Chondrocyte (in vitro differentiated cells): ENCODE measurements at places on chromosomes 16 and 17.

DNA sequence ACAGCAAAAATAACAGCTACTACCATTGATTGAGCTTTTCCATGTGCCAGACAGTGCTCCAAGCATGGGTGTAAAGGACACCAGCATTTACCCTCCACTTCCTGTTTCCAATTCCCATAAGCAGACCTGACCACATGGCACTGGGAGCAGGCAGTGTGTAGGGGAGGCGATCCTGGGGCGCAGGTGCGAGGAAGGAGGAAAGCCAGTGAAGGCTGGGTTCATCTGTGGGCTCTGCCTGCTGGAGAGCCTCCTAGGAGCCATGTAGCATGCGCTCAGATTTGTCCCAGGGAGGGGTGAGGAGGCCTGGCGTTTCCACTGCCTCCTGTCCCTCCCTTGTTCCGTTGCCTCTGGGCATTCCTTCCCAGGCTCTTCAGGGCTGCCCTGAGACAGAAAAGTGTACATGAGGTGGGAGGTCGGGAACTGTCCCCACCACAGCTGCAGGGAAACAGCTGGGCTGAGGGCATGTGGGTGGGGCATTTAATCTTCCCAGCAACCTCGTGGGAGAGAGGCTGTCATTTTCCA, 56.6 kb downstream of the SNX20 start:
- no peak for DNase-seq
- peaks cover 2% of the 10 kb centered on the region for H3K36me3 ChIP-seq
- H3K27me3 ChIP-seq: no peaks in the 10 kb centered on the region
- H3K27ac ChIP-seq: no peak overlapping the region
- peaks cover 8% of the 10 kb centered on the region for H3K4me1 ChIP-seq

DNA sequence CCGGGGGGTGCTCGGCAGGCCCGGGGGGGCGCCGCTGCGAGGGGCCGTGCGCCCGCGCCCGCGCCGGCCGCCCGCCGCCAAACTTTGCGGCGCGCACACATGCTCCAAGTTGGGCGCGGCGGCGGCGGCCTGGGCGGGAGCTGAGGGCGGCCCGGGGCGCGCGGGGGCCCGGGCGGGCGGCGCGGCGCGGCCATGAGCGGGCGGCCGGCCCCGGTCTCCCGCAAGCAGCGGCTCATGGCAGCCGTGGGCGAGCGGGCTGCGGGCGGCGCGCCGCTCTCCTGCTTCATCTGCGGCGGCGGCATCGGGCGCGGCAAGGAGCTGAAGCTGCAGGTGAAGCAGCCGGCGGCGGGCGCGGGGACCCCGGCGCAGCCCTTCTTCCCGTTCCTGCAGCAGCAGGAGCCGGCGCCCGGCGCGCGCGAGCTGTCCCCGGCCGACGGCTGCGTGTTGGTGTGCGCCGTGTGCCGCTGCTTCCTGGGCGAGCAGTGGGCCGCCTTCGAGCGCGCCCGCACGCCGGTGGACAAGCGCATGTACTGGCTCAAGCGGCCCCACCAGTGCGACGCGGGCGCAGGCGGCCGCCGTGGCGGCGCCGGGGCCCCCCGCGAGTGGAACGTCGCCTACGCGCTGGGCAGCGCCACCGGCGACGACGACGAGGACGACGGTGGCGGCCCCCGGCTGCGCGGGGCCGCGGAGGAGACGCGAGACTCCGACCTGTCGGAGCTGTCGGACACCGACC, 57.2 kb upstream of the CIBAR2 start:
- no peak overlapping the region for H3K27ac ChIP-seq
- no peaks in the 10 kb centered on the region for H3K36me3 ChIP-seq
- DNase-seq: no peak
- H3K27me3 ChIP-seq: no peaks in the 10 kb centered on the region
- H3K4me1 ChIP-seq: peaks cover 44% of the 10 kb centered on the region
- peak overlapping the region; percentile 19 for H3K4me3 ChIP-seq

DNA sequence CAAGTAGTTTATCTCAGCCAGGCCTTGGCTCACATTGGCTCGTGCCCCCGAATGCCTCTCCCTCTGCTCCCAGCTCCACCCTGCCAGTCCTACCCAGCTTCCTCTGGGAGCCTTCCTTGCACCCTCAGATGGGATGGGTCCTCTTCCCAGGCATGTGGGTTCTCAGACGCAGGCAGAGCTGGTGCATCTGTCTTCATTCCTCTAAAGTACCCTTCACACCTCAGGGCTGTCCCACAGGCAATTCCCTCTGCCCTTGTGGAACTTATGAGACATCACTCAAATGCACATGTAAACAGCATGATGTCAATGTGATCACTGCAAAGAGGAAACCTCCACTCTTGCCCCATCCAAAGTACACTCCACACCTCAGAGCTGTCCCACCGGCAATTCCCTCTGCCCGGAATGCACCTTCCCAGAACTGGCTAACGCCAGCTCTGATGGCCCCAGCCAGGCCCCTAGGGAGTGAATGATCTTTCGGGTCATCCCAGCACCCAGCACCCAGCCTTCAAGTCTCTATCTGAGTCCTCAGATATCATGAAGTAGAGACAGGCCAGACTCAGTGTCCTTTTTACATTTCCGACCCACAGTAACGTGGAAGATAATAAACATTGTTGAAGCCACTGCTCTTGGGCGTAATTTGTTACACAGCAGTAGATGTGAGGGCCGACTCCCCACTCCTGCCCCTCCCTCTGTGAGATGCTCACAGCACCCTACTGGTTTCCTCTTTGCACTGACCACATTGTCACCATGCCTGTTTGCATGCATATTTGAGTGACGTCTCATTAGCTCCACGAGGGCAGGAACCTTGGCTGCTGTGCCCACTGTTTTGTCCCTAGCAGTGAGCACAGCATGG, 85.4 kb downstream of the N4BP1 start:
- peaks cover 1% of the 10 kb centered on the region for H3K36me3 ChIP-seq
- DNase-seq: peak; percentile 55
- H3K4me1 ChIP-seq: peaks cover 8% of the 10 kb centered on the region
- no peak overlapping the region for H3K4me3 ChIP-seq
- no peak overlapping the region for H3K27ac ChIP-seq
- no peaks in the 10 kb centered on the region for H3K27me3 ChIP-seq

- no peak overlapping the region for H3K4me3 ChIP-seq
- no peaks in the 10 kb centered on the region for H3K36me3 ChIP-seq
- peak; percentile 82 for DNase-seq
- no peak overlapping the region for H3K27ac ChIP-seq
- peaks cover 3% of the 10 kb centered on the region for H3K27me3 ChIP-seq
Measured at GRCh38 chr17:49513044-49513395, 17.9 kb downstream of the NGFR start.

- no peaks in the 10 kb centered on the region for H3K36me3 ChIP-seq
- no peak for DNase-seq
- H3K4me3 ChIP-seq: no peak overlapping the region
- H3K27ac ChIP-seq: no peak overlapping the region
- H3K4me1 ChIP-seq: no peaks in the 10 kb centered on the region
Measured at GRCh38 chr17:41559548-41559947, 12.3 kb downstream of the KRT9 start.

DNA sequence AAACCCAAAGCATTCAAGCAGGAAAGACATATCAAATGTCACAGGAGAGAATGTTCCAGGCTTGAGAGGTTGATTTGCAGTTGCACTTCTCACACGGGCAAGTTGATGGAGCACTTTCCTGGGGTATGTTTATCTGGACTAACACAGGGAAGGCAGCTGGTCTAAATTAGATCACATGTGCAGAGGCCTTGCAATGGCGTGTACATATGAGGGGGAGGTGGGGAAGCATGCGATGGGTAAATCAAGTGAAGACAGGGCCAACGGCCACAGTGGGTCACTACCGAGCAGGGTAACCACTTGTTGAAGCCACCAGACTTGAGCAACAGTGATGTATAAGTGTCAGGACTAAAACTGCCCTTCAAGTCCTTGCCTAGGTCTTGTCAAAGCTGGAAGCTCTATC, 156.6 kb upstream of the MAF start:
- H3K27ac ChIP-seq: no peak overlapping the region
- H3K4me1 ChIP-seq: peaks cover 47% of the 10 kb centered on the region
- H3K27me3 ChIP-seq: no peaks in the 10 kb centered on the region
- no peaks in the 10 kb centered on the region for H3K36me3 ChIP-seq
- no peak for DNase-seq

DNA sequence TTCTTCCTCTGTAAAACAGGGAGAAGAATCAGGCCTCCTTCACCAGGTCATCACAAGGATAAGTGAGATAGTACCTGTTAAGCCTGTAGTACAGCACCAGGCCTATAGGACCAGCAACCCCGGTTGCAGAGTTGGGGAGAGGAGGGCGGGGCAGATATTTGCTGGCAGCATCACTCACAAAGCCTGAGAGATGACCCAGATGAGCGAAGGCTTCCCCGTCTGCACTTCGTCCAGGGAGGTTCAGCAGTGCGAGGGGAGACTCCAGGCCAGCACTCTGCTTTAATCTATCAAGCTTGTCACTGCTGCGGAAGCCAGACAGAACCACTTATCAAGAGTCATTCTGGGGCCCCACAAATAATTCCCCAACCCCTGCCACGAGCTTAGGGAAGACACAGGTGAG, 15.8 kb upstream of the RBBP6 start:
- no peak overlapping the region for H3K27ac ChIP-seq
- peaks cover 10% of the 10 kb centered on the region for H3K27me3 ChIP-seq
- DNase-seq: no peak

DNA sequence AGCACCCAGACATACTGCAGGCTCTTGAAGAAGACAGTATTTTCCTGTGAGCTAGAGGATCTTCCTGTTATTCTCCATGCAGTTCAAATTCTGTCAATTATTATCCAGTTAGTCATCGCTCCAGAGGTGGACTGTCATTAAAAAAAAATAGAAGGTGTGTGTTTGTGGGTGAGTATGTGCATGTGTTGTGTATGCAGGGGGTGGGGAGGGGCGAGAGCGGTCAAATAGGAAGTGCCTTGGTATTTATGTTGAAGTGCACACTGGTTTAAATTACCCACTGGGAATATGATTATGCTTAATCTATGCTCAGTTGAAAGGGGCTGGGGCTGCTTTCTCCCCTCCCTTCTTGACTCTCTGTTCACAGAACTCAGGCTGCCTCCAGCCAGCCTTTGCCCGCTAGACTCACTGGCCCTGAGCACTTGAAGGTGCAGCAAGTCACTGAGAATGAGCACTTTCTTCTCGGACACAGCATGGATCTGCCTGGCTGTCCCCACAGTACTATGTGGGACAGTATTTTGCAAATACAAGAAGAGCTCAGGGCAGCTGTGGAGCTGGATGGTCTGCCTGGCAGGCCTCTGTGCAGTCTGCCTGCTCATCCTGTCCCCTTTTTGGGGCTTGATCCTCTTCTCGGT, at the start of gene HSD17B2:
Gene HSD17B2, plus strand, starts transcription at position 273 of the 632 bp plus-strand sequence. Its CDS starts 172 bp downstream, at position 445.
- H3K4me3 ChIP-seq: no peak within 1 kb of the TSS
- no peaks in the 10 kb centered on the region for H3K4me1 ChIP-seq
- H3K36me3 ChIP-seq: no peaks in the 10 kb centered on the region
- peaks cover 27% of the 10 kb centered on the region for H3K27me3 ChIP-seq
- no peak within 1 kb of the TSS for H3K27ac ChIP-seq

GRCh38 chr16:66258916-66259845, 107.3 kb upstream of the CDH5 start:
- H3K27ac ChIP-seq: no peak overlapping the region
- H3K27me3 ChIP-seq: no peaks in the 10 kb centered on the region
- H3K4me3 ChIP-seq: no peak overlapping the region

GRCh38 chr17:64327201-64327930, 63.3 kb downstream of the PECAM1 start:
- no peaks in the 10 kb centered on the region for H3K36me3 ChIP-seq
- peaks cover 22% of the 10 kb centered on the region for H3K4me1 ChIP-seq
- no peaks in the 10 kb centered on the region for H3K27me3 ChIP-seq
- H3K27ac ChIP-seq: no peak overlapping the region
- no peak overlapping the region for H3K4me3 ChIP-seq
- DNase-seq: no peak

- DNase-seq: no peak
- H3K36me3 ChIP-seq: no peaks in the 10 kb centered on the region
- no peaks in the 10 kb centered on the region for H3K27me3 ChIP-seq
- peaks cover 38% of the 10 kb centered on the region for H3K4me1 ChIP-seq
- peak within 1 kb of the TSS; percentile 60 for H3K27ac ChIP-seq
- peak within 1 kb of the TSS; percentile 82 for H3K4me3 ChIP-seq
Measured at GRCh38 chr17:12665263-12666210, at the start of gene MYOCD. MYOCD (plus strand) TSS chr17:12665890; CDS start chr17:12666189, 299 bp downstream.

DNA sequence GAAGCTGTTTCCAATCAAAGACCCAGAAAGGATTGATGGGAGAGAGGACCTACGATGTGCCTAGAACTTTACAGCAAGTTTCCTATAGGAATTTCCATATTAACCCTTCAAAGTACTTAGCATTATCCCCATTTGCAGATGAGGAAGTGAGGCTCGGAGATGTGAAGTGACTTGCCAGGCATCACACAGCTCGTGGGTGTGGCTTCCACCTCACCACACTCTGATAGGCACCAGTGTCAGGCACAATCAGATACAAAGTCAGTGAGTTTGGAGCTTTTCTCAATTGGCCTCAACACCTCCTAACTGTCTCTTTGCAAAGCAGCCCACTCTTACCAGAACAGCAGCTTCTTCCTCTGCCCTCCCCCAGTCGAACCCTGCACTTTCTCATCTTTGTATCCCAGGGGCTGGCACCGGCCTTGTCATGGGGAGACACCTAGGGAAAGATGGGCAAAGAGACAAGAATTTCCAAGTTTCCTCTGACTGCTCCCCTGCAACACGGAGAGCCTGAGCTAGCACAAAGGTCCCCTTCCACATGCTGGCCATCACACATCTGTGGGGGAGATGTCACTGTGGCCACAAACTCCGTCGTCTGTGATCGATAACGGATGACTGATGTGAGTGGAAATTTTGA, 37.4 kb upstream of the CCL1 start:
- no peak overlapping the region for H3K4me3 ChIP-seq
- DNase-seq: no peak
- H3K27ac ChIP-seq: no peak overlapping the region
- H3K27me3 ChIP-seq: peaks cover 24% of the 10 kb centered on the region
- no peaks in the 10 kb centered on the region for H3K36me3 ChIP-seq

- H3K4me1 ChIP-seq: peaks cover 26% of the 10 kb centered on the region
- no peaks in the 10 kb centered on the region for H3K27me3 ChIP-seq
- no peak overlapping the region for H3K27ac ChIP-seq
- no peak overlapping the region for H3K4me3 ChIP-seq
- no peaks in the 10 kb centered on the region for H3K36me3 ChIP-seq
- DNase-seq: no peak
Measured at GRCh38 chr16:31002250-31002700, 8.2 kb downstream of the STX1B start.

GRCh38 chr16:83813823-83814658, 6.3 kb downstream of the HSBP1 start:
- no peak overlapping the region for H3K4me3 ChIP-seq
- peaks cover 2% of the 10 kb centered on the region for H3K27me3 ChIP-seq
- peak overlapping the region; percentile 41 for H3K27ac ChIP-seq
- H3K4me1 ChIP-seq: peaks cover 26% of the 10 kb centered on the region
- peaks cover 15% of the 10 kb centered on the region for H3K36me3 ChIP-seq
- DNase-seq: no peak

- H3K4me1 ChIP-seq: peaks cover 26% of the 10 kb centered on the region
- DNase-seq: no peak
- H3K27ac ChIP-seq: no peak overlapping the region
- no peak overlapping the region for H3K4me3 ChIP-seq
Measured at GRCh38 chr17:628089-628941, 86.3 kb downstream of the VPS53 start.

- H3K4me3 ChIP-seq: no peak overlapping the region
- DNase-seq: no peak
- no peaks in the 10 kb centered on the region for H3K36me3 ChIP-seq
Measured at GRCh38 chr16:17793354-17793753, 322.6 kb upstream of the XYLT1 start.
